CD4-positive, alpha-beta memory T cell (primary cell): ENCODE measurements at places on chromosomes 16 and 17.

DNA sequence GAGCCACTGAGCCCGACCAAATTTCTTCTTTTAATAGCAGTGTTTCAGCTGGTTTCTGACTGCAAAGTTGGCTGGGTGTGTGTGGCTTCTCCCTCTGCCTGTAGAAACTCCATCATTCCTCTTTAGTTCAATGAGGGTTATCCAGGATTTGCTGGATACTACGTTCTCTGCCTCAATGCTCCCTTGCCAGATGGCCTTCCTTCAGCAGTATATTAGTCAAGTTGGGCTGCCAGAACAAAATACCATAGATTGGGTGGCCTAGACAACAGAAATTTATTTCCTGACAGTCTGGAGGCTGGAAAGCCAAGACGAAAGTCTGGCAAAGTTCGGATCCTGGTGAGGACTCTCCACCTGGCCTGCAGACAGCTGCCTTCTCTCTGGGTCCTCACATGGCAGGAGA lies 103.7 kb downstream of the NOG start:
- DNase-seq, result no peak

DNA sequence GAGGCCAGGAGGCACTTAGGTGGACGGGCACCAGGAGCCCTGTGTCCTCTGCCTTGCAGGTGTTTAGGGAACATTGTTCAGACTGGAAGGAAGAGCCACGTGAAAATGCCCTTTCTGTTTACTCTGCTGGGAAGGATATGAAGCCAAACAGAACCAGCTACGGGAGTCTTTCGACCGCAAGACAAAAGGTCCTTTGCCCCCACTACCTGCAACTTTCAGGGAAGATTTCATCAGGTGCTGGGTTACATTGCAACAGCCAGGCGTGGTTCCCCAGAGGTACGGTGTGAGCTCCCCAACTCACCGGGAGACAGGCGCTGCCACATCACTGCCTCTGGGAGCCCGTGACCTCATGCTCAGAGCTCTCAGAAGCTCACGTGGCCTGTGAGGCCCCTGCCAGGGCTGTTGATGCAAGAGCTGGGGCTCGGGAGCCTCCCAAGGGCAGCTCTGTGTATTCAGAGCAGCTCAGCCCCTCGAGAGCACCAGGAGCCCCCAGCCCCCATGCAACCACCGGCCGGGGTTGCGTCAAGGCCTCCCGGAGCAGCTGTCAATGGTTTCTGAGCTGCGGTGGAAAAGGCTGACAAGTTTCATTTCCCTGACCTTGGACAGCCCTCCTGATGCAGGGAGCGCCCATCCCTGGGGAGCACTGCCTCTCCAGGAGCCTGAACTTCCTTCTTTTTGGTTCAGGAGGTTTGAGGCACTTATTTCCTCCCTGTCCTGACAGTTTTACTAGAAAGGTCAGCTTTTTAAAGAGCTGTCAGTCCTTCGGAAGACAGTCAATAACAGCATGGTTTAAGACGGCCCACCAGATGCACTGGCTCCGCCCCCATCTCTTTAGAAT lies 42.1 kb downstream of the TBC1D16 start:
- DNase-seq, result no peak

DNA sequence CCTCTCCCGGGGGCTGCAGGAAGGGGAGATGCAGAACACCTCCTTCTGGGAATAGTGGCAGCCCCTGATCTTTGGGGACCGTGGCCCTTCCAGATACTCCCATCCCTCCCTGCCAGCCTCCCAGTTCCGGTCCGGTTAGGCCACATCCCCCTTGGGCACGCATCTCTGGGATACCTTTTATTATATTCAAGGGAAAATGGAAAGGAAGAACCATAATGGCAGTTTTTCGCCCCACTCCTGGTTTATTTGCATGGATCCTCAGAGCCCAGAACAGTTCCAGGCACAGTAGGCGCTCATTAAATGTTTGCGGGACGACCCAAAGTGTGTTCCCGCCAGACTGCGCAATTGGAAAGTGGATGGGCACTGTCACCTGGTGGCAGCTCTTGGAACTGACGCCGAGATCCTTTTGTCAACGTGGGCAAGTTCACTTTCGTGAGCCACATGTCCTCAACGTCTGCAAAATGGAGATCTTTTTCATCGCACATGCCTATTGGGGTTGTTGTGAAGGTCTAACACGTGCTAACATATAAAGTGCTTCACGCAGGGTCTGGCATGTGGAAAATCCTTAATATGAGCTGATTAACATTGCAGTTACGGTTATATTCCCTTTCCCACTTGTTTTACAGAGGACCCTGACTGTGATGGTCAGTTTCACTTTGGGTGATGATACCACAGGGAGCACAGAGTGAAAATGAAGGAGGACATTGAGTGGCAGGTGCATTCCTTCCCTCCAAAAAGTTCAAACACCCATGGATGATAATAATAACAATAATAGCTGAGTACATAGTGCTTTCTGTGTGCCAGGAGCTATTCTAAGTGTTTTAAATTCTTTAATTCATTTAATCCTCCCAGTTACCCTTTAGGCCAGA lies 1.7 kb upstream of the GPRC5B start:
- peak; percentile 79 for DNase-seq

- no peak for DNase-seq
Measured at GRCh38 chr16:74585846-74586443, 21.0 kb downstream of the GLG1 start.

DNA sequence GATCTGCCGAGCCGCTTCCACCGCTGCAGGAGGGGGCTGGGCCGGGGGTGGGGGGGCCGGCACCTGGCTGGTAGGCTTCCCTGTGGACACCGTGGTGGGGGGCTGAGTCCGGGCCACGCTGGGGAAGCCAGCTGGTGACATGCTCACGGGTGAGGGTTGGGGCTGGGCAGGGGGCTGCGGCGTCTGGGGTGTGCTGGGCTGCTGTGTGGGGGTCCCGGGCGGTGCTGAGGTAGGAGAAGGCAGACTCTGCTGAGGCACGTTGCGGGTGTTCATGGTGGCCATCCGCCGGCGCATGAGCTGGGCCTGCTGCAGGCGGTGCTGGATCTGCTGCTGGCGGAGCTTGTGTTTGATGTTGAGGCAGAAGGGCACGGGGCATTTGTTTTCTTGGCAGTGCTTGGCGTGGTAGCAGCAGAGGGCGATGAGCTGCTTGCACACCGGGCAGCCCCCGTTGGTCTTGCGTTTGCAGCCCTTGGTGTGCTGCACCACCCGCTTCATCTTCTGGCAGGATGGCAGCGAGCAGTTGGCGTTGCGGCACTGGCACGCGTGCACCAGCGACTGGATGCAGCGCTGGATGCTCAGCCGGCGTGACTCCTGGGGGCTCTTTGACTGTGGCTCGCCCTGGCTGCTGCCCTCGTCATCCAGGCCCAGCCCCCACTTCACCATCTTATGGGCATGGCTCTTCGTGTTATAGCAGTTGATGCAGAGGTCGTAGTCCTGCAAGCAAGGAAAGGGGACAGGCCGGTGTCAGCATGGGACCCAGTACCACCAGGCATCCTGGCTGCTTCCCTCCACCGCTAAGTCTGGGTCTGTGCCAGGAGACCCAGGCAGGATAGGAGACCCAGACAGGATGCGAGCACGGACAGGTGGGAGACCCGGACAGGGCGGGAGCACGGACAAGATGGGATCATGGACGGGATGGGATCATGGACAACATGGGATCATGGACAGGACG lies 12.1 kb upstream of the TRAP1 start:
- no peak for DNase-seq

- no peak for DNase-seq
Measured at GRCh38 chr17:28873839-28874238, 19.0 kb downstream of the ERAL1 start.

GRCh38 chr17:58318065-58318481 lies 10.5 kb downstream of the TSPOAP1 start:
- DNase-seq, result no peak

GRCh38 chr17:72534776-72535175 lies 414.0 kb downstream of the SOX9 start:
- no peak for DNase-seq

GRCh38 chr17:67582673-67583081 lies 135.1 kb upstream of the NOL11 start:
- DNase-seq, result no peak

DNA sequence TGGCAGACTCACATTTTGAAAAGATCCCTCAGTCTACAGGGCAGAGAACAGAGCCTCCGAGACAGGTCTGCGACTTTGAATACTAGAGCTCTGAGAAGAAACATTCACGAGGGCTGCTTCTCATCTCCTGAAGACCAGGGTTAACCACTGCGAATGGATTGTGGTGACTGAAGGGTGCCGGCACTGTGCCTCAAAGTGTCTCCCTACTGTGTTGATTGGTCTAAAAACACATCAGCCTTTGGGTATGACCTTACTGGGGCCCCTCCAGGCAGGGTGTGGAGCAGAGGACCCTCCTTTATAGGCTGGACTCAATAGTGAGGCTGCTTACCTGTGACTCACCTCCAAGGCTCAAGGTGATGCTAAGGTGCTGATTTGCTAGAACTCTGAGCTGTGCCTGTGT lies 2.6 kb upstream of the LGALS9 start:
- no peak for DNase-seq

DNA sequence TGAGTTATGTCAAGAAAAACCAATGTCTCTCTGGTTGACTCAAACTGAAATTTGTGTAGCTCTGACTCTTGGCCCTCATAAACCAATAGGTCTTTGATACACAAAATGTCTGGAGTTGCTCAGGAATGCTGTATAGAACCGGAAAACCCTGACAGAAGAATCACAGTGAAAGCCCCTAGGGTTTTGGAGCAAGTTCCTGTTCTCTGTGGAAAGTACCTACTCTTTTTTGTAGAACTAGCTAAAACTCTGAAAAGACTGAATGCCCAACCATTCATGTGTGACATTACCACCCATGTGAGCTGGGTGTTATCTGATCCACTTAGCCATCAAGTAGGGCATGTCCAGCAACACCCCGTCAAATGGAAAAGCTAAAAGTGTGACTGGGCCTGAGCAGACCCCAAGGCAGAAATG lies 28.8 kb downstream of the CCL4 start:
- no peak for DNase-seq

DNA sequence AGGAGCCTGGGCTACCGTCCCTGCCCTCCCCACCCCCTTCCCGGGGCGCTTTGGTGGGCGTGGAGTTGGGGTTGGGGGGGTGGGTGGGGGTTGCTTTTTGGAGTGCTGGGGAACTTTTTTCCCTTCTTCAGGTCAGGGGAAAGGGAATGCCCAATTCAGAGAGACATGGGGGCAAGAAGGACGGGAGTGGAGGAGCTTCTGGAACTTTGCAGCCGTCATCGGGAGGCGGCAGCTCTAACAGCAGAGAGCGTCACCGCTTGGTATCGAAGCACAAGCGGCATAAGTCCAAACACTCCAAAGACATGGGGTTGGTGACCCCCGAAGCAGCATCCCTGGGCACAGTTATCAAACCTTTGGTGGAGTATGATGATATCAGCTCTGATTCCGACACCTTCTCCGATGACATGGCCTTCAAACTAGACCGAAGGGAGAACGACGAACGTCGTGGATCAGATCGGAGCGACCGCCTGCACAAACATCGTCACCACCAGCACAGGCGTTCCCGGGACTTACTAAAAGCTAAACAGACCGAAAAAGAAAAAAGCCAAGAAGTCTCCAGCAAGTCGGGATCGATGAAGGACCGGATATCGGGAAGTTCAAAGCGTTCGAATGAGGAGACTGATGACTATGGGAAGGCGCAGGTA lies 762 bp downstream of the CDK12 start:
- no peak for DNase-seq

- no peak for DNase-seq
Measured at GRCh38 chr16:57938936-57939871, 31.7 kb downstream of the CNGB1 start.

GRCh38 chr17:36546418-36547093 lies 1.8 kb downstream of the GGNBP2 start:
- DNase-seq, result no peak

GRCh38 chr17:33039874-33040273 lies 48.2 kb downstream of the SPACA3 start:
- no peak for DNase-seq

DNA sequence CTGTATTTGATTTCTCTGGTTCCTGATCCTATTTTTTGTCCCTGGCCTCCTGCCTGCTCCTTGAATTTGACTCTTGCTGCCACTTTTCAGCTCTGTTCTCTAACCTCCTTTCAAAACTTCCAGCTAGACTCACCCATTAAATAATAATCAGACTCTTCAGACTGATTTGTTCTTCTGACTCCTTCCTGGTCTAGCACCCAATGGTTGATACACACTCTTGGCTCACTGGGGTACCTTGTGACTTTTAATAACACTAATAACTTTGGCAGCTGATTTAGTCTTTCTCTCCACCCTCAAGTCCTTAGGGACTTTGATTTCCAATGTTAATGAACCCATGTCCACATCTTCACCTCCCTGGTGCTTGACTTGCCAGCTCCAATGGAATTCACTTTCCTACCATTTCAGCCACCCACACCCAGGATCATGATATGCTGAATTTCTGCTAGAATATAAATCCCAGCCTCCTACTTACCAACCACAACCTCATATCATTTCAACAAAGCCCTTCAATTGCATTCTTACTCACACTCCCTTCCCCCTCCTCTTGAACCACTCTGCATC lies 19.7 kb upstream of the C16orf82 start:
- DNase-seq, result no peak

GRCh38 chr17:4045487-4045886 lies 81.2 kb upstream of the ATP2A3 start:
- peak; percentile 20 for DNase-seq

DNA sequence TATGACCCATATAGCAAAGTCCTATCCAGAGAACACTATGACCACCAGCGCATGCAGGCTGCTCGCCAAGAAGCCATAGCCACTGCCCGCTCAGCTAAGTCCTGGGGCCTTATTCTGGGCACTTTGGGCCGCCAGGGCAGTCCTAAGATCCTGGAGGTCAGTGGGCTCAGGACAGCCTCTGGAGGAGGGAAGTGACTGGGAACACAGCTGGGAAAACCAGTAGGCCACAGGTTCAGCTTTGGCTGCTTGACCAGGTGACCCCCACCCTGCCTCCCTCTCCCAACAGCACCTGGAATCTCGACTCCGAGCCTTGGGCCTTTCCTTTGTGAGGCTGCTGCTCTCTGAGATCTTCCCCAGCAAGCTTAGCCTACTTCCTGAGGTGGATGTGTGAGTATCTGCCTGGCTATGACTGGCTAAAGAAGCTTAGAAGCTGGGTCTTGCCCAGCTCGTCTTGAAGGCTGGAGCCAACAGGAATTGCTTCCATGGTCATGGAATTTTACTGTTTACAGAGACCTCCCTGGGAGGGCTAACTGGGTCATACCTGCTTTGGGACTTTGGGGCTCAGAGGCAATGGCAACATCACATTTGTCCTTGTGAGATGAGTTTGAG lies 1.5 kb upstream of the OVCA2 start:
- no peak for DNase-seq

- no peak for DNase-seq
Measured at GRCh38 chr17:34126965-34127364, 128.1 kb upstream of the CCL2 start.

DNA sequence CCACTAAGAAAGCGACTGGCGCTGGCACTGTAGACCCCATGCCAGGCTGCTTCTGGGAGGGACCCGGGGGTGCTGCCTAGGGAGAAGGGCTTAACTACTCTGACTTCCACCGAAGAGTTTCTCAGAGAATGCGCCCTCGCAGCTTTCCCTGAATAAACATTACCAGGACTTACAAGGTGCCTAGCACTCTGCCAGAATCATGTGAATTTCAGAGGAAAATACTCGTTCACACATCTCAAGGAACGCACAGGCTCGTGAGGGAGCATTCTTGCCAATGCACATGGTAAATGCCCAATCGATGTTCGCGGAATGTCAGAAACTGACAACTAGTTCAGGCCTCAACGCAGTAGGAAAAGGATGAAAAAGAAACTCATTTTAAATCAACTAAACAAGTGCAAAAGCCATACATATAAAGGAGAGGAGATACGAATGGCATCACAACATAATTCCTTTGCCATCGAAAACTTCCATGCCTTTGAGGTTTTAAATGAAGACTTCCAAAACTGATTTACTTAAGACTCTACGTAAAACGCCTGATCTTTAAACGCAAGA lies 999 bp downstream of the CMC2 start:
- no peak for DNase-seq

- no peak for DNase-seq
Measured at GRCh38 chr16:58264961-58265479, 29.8 kb downstream of the PRSS54 start.
